ENCODE measurements at places on chromosomes 3 and 15. TPM values are rescaled to one million over a fixed set of nuclear protein-coding genes. Genes with fewer than 3 reads are reported as not detected.

- DNase-seq = no peak
Observed at GRCh38 chr15:74428970-74429780, 4.6 kb downstream of the SEMA7A start.

DNA sequence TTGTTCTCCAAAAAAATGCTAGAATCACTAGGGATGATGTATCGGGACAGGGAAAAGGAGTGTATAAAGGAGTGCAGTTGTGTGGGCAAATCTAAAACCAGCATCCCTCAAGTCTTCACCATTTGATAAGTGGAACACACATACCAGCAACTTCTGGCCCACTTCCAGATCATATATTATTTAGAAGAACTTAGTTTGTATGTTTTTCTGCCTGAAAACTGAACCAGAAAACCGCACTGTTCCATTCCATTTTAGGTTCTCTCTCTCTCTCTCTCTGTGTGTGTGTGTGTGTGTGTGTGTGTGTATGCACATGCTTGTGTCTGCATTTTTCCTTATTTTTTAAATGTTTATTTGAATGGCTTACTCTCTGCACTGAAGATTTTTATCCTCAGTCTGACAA lies 93.5 kb downstream of the SERPINI1 start:
- no peak for DNase-seq

- DNase-seq = no peak
Observed at GRCh38 chr3:12586403-12586802, 29.5 kb downstream of the MKRN2 start.

C3orf52 gene
- 0.29 TPM for polyA plus RNA-seq

DNA sequence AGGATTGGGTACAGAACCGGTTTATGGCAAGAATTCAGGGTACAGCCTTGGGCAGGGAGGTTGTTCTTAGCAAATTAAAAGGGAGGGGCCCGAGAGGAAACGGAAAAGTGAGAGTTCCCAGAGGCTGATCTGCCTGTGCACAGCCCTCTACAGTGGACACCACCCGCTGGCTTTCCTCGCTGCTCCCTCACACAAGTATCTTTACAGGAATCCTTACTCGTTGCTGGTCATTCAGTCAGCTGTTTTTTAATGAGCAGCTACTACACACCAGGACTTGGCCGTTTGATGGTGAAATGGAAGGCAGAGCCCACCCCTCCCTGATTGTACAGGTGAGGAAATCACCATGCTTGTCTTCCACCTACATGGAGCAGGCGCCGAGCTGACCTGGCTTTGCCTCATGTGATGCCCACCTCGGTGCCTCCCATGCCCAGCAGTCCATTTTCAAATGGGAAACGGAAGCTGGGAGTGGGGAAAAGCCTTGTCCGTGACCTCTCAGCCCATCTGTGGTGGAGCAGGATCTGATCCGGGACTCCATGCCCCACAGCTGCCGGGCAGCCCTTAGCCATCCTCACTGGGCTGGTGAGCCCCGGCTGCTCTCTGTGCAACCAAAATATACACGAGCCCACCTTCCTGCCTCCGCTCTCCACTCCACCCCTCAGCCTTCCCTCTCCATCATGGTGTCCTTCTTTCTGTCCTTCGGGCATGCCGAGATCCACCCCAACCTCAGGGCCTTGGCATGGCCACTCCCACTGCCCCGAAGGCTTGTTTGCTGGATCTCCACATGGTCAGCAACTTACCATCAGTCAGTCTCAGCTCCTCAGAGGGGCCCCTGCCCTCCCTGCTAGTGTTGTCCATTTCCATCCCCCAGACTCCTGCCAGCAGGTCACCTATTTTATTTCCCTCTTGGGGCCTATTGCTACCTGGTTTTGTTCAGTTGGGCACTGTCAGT lies 33.3 kb upstream of the FGD5 start:
- no peak for DNase-seq

PAK6 gene
- polyA plus RNA-seq = 8.3 TPM

DLL4 gene
- not detected for polyA plus RNA-seq

- no peak for DNase-seq
Observed at GRCh38 chr3:16873872-16874271, 10.9 kb upstream of the PLCL2 start.

MST1 gene
- not detected for polyA plus RNA-seq

- no peak for DNase-seq
Observed at GRCh38 chr3:174376346-174376745, 482.8 kb upstream of the NAALADL2 start.

LRRC49 gene
- polyA plus RNA-seq = not detected

DTWD1 gene
- 16.9 TPM for polyA plus RNA-seq

GRCh38 chr15:62821384-62822131 lies 221.0 kb upstream of the TPM1 start:
- DNase-seq = no peak

DNA sequence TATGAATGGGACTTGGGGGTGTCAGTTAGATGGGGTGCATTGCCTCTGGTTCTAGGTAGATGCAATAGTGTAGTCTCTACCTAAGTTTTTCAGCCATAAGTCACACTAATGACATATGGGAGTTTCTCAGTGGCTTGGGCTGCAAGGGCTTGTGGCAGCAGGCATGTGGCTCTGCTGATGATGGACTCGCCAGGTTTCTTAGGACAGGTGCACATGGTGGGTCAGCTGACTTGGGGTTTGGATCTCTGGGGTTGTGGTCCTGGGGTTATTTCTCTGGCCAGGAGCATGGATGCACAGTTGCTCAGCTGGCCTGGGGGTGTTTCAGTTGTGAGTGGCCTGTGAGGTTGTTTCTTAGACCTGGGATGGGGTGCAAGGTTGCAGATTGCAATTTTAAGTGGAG lies 120.0 kb upstream of the DCBLD2 start:
- DNase-seq = no peak

DNA sequence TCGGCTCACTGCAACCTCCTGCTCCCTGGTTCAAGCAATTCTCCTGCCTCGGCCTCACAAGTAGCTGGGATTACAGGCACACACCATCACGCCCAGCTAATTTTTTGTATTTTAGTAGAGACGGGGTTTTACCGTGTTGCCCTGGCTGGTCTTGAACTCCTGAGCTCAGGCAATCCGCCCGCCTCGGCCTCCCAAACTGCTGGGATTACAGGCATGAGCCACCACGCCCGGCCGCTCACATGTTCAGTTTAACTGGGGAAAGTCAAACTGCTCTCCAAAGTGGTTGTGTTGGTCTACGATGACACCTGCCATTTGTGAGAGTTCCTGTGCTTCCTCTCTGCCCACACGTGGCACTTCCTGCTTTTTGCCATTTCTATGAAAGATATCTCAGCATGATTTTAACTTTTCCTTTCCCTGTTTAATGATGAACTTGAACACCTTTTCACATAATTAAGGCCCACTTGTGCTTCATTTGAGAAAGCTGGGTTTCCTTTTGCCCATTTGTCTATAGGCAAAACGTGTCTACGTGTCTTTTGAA lies 877 bp upstream of the GP5 start:
- DNase-seq = no peak

CD200 gene
- 0.11 TPM for polyA plus RNA-seq

SCN11A gene
- not detected for polyA plus RNA-seq

- DNase-seq = no peak
Observed at GRCh38 chr3:162760789-162761188, 1264.2 kb downstream of the OTOL1 start.

BTLA gene
- polyA plus RNA-seq = 1.1 TPM

SORD gene
- 0.84 TPM for polyA plus RNA-seq

DNA sequence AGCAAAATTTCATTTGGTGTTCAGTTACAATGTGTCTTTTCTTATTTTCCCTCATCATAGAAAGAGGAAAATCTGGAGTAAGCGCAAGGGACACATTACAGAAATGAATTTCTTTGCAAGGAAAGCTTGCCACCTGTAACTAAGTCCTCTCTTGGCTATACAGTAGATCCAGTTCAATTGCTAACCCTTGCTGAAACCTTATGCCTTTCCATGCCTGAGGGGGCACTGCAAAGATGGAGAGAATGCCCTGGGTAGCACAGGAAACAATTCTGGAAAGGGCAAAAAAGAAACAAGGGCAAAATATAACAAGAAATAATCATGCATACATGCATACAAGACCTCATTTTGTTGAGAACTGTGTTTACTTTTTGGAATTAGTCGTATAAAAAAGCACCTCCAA lies 4.3 kb downstream of the CADM2 start:
- no peak for DNase-seq

DNA sequence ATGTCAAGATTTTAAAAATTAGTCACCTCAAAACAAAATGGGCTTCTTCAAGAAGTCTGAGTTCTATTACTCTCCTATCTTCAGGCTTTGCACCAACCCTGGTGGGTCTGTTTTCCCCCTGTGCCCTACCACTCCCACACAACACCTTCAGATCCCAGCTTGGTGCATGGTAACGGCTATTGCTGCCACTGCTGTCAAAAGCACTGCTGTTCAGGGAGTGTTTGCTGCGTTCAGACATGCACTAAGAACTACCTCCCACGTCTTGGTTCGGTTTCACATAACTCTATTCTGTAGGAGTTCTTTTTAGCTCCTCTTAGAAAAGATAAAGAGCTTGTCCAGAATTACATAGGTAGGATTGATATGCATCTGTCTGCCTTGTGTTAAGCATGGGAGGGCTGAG lies 799.2 kb downstream of the NR2F2 start:
- no peak for DNase-seq

DNA sequence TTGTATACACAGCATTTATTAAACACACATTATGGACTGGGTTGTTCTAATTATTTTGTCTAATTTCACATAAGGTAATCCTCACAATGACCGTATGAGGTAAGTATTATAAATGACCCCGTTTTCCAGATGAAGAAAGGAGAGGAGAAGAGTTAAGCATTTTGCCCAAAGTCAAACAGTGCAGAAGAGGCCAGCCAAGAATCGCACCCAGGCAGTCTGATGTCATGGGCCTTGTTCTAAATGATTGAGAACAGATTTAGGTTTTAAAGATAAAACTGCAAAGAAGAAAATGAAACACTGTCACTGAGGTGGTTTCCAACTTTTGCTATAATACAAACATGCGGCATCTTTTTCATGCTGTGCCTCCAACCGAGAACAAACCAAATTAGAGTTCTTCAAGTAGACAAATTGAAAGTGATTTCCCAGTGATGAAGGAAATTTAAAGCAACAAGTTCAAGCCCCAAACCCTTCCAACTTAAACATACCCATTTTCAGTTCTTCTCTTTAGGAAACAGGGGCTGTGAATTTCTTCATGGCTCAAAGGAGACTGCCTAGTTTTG lies 155.3 kb downstream of the THRB start:
- DNase-seq = no peak

DNA sequence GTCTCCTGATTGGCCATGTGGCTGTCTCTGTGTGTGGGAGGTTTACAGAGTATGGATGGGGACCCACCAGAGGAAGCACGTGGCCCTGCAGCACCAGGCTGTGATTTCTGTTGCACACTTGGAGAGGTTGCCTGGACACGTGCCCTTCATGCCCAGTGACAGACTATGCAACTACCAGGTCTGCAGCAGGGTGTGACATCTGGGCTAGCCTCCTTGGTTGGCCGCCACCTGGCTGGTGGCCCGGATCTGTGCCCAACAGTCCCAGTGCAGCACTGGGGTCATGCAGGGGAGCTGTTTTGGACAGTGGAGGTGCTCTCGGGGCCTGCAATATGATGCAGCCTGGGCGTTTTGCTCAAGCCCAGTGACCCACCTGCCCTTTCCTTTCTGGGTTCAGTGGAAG lies 212.5 kb downstream of the UBE3A start:
- no peak for DNase-seq

GRCh38 chr3:101941318-101942040 lies 92.2 kb downstream of the NFKBIZ start:
- DNase-seq = no peak

DNA sequence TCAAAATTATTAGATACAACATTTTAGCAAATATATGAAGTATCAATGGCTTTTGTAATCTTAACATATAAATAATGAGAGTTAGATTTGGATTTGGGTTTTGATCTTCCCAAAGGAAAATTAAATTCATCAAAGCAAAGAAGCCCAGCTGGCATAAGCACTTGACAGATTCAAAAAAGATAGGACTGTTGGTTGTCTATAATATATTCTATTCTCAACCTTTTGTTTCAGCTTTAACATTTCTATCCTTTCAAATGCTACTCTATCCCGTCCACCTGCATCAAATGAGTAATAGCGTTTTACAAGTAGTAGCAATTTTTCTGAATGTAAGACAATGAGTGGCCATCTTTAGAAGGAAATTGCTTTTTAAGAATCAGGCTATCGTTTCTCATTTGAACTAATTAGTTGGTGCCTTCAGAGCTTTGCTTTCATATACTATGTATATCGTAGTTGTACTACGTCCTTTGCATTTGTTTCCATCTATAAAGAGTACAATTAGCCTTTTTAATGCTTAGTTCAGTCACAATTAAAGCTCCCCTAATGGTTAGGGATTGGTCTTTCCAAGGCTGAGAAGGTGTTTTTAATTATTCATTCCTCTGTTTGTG lies 278.0 kb downstream of the UBE2E2 start:
- no peak for DNase-seq

TPRG1 gene
- 0.38 TPM for polyA plus RNA-seq

Data from immature natural killer cell (primary cell).